ENCODE measurements at places on chromosomes 3 and 15. TPM values are rescaled to one million over a fixed set of nuclear protein-coding genes. Genes with fewer than 3 reads are reported as not detected.

FXR1 gene
- 41.9 TPM for polyA plus RNA-seq

SLC22A14 gene
- polyA plus RNA-seq: 0.31 TPM

CCR4 gene
- polyA plus RNA-seq: 0.06 TPM

EPHA6 gene
- polyA plus RNA-seq: 0.38 TPM

RMDN3 gene
- 18.0 TPM for polyA plus RNA-seq

CLRN1 gene
- not detected for polyA plus RNA-seq

SPTBN5 gene
- 2.7 TPM for polyA plus RNA-seq

NLGN1 gene
- 0.46 TPM for polyA plus RNA-seq

MESD gene
- polyA plus RNA-seq: 11.4 TPM

COL6A5 gene
- 0.15 TPM for polyA plus RNA-seq

CADPS gene
- polyA plus RNA-seq: 0.09 TPM

UPK1B gene
- 1.5 TPM for polyA plus RNA-seq

AP3B2 gene
- polyA plus RNA-seq: 2.8 TPM

CPNE4 gene
- polyA plus RNA-seq: 0.05 TPM

GOLGA6A gene
- polyA plus RNA-seq: 0.02 TPM

ZNF80 gene
- not detected for polyA plus RNA-seq

NUP210 gene
- polyA plus RNA-seq: 5.9 TPM

MLF1 gene
- 2.4 TPM for polyA plus RNA-seq

AGBL1 gene
- not detected for polyA plus RNA-seq

TGM4 gene
- not detected for polyA plus RNA-seq

TRAK1 gene
- polyA plus RNA-seq: 21.4 TPM

MINAR1 gene
- polyA plus RNA-seq: 0.11 TPM

SHISA5 gene
- polyA plus RNA-seq: 94.9 TPM

BFSP2 gene
- not detected for polyA plus RNA-seq

LYSMD2 gene
- polyA plus RNA-seq: 5.9 TPM

Measured in esophagus (tissue), 2 donors.